ENCODE measurements at places on chromosomes 16 and 17.

GRCh38 chr16:13553453-13553985 lies 366.4 kb upstream of the ERCC4 start:
- DNase-seq: no peak

DNA sequence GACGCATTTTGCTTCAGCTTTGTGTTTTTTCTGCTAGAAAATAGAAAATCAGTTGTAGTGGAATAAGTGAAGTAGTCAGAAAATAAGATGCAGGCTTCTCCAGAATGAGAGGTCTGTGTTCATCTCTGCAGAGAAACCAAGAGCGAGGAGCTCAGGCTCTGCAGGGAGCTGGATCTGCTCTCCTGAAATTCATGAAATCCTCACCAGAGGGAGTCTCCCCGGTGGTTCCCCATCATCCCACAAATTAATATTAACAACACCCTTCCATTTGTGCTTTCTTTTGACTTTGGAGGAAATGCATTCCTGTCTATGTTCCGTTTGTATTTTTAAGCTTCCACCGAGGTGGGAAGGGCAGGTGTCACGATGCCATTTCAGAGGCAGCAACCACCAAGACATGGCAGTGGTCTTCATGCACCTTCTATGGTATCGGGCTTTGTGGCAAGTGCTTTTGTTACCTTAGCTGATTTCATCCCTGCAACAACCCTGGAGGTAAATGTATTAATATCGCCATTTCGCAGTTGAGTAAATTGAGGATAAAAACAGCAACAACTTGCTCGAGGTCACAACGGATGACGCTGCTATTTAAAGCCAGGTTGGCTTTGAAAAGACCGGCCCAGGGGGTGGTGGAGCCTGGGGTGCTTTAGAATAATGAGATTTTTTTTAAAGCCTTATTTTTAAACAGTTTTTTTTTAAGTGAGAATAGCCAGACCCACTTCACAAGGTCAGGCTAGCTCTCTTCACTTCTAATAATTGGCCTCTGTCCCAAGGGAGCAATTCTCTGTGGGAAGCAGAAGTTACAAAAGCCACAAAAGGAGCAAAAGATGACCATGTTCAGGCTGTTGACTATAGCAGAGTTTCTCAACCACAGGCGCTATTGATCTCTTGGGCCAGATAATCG lies 367.6 kb upstream of the ERCC4 start:
- no peak for DNase-seq

GRCh38 chr16:62135911-62136310 lies 99.7 kb upstream of the CDH8 start:
- no peak for DNase-seq

DNA sequence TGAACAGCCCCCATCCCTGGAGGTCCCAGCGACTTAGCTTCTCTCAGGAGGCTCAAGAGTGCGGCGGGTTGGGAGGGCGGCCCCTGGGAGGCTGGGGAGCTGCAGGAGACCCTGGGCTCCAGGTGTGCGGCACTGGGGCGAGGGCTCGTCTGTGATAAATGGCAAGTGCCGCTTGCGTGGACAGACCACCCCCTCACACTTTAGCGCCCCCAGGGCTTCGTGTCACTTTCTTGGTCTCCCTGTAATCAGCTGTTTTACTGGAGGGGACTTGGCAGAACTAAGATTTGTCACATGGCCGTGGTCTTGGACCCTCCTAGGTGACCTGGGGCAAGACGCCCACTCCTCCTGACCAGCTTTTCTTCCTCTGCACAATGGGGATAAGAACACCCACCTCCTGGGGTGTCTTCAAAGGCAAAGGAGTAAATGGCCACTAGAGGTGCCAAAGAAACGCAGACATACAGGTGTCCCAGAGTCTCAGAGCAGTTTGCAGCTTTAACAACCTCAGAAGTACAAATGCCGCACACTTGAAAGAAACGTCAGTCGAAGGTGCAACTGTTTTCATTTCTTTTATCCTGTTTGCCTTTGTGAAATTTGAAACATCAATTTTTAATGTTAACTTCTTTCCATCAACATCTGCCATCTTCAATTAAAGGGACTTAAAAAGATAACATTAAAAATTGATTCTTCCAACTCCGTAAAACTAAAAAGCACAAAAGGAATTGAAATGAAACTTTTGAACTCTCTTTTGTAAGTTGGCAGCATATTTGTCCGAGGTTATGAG lies 946 bp downstream of the OSGIN1 start:
- DNase-seq: no peak

DNA sequence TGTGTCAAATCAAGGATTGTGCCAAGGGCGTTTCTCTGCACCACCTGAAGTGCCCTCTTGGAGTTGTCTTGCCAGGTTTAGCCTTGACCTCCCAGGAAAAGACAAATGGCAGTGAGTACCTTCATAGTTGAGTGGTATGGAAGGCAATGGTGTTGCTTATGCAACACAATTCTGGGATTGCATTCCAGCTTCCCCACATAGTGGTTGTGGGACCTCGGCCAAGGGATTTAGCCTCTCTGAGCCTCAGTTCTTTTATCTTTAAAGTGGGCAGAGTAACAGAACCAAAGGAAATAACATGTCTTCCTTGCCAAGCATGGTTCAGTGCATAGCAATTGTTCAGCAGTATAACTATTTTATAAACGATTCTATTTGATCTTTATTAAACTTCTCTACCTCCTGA lies 49.4 kb downstream of the CCDC42 start:
- DNase-seq: no peak

- no peak for DNase-seq
Measured at GRCh38 chr16:55047331-55047730, 116.7 kb downstream of the IRX5 start.

DNA sequence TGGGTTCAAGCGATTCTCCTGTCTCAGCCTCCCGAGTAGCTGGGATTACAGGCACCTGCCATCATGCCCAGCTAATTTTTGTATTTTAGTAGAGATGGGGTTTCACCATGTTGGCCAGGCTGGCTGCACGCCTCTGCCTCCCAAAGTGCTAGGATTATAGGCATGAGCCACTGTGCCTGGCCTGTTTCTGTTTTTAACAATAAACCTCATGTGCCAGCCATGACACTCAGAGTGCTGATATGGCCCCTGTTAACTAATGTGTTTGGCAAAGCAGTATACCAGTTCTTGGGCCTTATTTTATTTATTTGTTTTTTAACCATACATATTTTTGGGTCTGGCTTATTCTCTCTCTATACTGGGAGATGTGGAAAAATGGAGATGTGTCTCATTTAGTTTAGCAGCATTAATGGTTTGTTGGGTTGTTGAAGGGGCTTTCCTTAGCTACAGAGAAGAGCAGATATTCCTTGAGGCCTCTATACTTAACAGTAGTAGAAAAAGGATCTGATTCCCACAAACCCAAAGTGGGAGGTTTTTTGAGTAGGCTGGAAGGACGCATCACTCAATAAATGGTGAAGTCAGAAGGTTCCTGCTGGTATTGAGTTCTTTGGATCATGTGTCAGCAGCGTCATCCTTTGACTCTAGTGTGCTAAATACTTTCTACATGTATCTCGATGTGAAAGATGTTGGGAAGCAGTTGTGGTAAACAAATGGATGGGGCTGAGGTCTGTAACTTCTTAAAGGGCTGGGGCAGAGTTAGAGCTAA lies 16.2 kb upstream of the CDK5R1 start:
- peak; percentile 1 for DNase-seq

DNA sequence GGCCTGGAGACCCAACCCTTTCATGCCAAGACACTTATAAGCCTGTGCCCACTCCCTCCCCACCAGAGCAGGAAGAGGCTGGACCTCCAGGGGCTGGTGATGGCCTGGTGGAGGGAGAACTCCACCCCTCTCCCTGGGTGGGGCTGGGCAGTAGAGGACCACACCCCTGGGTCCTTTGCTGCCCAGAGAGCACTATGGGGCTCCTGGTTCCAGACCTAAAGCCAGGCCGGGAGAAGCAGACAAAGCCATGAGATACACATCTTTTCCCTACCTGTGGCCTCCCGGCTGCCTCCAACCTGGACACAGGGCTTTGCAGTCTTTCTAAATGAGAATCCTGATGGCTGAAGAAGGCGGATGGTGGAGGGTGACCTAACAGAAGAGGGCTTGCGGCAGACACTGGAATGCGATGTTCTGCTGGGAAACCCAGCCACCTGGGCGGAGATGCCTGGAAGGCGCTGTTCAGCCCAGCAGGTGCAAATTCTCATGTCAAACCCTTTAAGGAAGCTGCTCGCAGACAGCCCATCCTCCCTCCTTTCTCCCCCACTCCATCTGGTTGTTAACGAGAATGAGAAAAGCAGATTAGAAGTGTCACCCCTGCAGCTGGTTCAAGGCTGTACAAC lies 43.9 kb upstream of the KIFC3 start:
- peak; percentile 90 for DNase-seq

DNA sequence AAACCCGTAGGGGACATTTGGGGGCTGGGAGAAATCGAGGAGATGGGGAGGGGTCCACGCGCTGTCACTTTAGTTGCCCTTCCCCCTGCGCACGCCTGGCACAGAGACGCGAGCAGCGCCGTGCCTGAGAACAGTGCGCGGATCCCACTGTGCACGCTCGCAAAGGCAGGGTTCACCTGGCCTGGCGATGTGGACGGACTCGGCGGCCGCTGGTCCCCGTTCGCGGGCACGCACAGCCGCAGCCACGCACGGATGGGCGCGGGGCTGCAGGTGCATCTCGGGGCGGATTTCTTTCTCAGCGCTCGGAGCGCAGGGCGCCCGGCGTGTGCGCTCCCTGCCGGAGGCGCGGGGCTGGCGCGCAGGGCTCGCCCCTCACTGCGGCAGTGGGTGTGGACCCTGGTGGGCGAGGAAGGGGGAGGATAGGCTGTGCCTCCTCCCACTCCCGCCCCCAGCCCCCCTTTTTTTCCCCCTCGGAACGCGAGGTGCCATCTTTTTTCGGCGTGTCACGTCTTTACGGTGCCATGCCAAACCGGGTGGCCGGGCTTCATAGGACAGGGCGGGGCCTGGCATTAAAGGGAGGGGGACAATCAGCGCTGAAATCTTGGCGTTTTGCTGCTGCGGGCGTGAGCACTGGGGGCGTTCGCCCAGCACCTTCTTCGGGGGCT lies 1.1 kb downstream of the MAPT start:
- peak; percentile 59 for DNase-seq

DNA sequence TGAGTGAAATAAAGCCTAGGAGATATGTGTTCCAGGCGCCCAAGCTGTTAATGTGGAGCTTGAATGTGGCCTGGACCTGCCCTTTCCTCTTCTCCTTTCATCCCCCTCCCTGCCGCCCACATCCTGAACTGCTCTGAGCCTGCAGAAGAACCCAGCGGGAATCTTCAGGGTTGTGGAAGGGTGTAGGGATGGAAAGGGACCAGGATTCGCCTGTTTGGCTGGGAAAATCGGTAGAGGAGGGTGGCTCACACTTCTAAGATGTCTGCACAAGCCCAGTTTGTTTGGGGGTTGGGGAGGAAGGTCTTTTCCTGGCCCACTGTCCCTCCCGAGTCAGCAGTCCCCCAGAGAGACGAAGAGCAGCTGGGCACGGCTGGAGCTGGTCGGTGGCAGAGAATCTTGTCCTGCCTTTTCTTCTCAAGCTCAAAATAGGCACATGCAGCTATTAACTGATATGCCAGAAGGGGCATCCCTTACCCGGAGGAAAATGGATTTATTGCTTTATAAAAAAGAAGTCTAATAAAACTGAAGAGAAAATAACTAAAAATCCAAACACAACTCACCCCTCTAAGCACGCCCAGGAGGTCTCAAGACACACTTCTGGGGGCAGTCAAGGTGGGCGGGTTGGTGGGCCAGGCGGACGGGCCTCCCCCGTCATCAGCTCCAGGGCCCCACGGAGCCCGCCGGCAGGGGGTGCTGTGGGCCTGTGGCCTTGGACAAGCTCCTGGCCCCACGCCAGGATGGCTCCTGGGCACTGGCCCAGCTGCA lies 11.5 kb upstream of the PITPNA start:
- DNase-seq: peak; percentile 93

DNA sequence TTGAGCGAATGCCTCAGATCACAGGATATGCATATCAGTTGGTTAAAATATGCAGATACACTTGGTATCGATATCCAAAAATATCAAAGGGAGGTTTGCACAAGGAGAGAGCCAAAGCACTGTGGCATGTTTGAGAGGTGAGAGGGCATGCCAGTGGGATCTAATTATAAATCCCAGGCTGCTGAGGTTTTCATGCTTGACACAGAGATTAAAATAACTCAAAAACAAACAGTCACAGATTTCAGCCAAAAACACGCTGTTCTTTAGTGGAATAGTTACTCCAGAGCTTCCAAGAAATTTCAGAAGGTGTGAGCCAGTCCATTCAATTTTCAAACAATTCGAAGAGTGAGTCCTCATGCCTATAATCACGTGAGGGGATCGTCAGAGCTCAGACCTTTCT lies 477.9 kb downstream of the SOX9 start:
- DNase-seq: no peak

GRCh38 chr17:1989135-1989534 lies 36.0 kb downstream of the RTN4RL1 start:
- no peak for DNase-seq

GRCh38 chr17:50769884-50770283 lies 2.6 kb upstream of the ANKRD40CL start:
- DNase-seq: peak; percentile 12

GRCh38 chr17:2621241-2621640 lies 27.8 kb downstream of the PAFAH1B1 start:
- DNase-seq: no peak

DNA sequence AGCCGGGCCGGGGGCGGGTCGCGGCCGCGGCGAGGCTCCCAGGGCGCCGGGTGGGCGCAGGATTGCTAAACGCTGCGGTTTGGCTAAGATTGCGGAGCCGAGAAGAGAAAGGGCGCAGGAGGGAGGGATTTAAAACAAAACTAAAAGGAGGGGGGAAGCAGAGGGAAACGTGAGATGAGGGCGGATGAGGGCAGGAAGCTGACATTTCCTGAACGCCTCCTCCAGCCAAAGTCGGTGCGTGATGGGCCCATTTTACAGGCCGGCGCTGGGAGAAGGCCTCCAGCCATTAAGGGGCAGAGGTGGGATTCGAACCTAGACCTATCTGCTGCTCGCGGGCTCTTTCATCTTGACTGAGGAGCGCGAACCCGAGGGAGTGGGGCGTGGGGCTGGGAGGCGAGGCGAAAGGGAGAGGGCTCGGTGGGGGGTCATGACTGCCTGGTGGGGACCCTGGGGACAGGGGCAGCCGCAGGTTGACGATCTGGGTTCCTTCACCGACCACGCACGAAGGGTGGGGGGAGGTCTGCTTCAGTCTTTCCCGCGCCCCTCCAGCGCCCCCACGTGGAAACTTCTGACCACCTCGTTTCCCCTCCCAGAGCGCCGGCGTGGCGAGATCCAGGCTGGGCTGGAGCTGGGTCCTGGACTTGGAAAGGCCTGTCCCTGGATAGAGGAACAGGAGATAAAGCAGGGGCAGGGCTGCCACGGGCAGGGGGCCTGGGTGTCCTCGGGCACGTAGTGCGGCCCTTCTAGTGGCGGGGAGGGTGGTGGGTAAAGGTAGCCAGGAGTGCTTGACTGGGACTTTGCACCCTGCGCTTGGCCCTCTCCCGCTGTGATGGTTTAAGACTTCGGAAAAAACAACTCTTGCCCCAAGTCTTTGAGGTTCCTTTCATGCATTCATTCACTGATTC lies 3.8 kb upstream of the TAC4 start:
- DNase-seq: peak; percentile 86

DNA sequence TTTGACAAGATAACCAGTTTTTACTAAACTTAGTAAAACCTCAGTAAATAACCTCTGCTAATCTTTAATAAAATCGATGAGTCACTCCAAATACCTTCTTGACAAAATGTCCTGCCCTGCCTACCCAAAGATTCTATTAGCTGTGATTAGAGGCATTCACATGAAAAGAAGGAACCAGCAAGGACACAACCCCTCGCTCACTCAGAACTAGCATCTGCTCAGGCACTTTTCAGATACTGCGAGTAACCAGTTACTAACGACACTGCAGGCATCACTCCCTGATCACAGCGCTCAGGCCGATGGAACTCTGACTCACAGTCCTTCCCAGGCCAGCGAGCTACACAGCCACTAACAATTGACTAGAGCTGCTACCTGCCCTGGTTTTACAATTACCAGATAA lies 24.3 kb downstream of the PELP1 start:
- no peak for DNase-seq

All from H9 (cell line).